ENCODE measurements at places on chromosomes 5 and 9. TPM values are rescaled to one million over a fixed set of nuclear protein-coding genes. Genes with fewer than 3 reads are reported as not detected.

Gene MARCHF3
- polyA plus RNA-seq = 0.51 TPM

DNA sequence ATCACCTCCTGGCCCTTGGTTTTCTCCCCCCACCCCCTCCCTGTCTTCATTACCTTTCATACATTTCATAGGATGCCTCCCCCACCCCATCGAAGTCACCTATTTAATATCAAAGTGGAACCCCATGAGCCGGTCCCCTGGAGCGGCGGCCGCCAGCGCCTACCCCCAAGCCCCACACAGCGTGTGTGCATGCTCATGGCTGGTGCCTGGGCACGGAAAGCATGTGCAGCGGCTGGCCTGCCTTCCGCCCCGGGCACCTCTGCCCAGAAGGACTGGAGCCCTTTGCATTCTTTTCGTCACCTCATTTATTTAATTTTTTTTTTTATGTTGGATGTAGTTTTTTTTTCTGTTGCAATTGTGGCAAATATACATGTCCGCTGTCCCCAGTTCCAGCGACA is 116.2 kb downstream of the WNK2 start:
- DNase-seq = no peak

- DNase-seq = no peak
Measured at GRCh38 chr5:137215261-137215660, 283.9 kb downstream of the SPOCK1 start.

DNA sequence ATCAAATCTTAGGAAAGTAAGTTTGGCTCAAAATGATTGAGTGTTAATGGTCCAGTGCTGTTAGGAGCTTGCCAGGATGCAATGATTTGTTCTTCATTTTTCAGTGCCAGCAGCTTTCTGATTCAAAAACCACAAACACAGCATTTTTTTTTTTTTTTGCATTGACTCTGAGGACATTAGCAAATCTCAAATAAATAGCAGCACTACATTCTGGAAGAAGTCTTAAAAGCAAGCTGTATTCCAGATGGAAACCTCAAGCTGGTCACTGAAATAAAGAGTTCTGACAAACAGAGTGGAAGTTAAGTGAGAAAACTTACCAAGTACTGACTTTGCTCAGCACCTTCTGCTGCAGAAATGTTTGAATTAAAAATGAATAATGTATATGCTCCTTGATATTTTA is 1653.1 kb upstream of the CDH9 start:
- DNase-seq = no peak

DNA sequence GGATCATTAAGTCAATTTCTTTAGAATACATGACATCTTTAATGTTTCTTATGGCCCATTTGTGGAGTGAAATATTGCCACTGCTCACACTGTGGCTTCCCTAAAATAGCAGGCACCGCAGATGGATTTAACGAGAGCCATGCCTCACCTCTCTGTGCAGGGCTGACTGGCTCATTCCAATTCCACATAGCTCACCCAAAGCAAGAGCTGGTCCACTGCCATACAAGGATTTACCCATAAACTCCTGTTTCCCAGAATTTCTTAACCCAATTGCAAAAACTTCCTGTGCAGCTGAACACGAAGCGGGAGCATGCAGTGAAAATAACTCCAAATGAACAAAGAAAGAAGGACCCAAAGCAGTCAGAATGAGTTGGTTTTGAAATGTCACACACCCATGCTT is 159.5 kb downstream of the BAAT start:
- DNase-seq = no peak
